ENCODE measurements at places on chromosomes 7 and 10.

- DNase-seq: no peak
Observed at GRCh38 chr7:121957626-121958025, 84.7 kb downstream of the PTPRZ1 start.

- DNase-seq: no peak
Observed at GRCh38 chr7:29330136-29330535, 135.6 kb downstream of the CHN2 start.

DNA sequence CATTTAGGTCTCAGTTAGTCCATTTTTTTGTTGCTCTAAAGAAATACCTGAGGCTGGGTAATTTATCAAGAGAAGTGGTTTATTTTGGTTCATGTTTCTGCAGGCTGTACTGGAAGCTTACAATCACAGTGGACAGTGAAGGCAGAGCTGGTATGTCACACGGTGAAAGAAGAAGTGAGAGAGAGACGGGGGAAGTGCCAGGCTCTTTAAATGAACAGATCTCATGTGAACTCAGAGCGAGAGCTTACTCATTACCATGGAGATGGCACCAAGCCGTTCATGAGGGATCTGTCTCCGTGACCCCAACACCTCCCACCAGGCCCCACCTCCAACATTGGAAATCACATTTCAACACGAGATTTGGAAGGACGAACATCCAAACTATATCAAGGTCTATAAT is 18.9 kb upstream of the PNLIPRP3 start:
- DNase-seq: no peak

- DNase-seq: no peak
Observed at GRCh38 chr7:115004121-115004520, 82.2 kb downstream of the MDFIC start.

GRCh38 chr7:23298141-23298881 is 828 bp upstream of the MALSU1 start:
- no peak for DNase-seq

DNA sequence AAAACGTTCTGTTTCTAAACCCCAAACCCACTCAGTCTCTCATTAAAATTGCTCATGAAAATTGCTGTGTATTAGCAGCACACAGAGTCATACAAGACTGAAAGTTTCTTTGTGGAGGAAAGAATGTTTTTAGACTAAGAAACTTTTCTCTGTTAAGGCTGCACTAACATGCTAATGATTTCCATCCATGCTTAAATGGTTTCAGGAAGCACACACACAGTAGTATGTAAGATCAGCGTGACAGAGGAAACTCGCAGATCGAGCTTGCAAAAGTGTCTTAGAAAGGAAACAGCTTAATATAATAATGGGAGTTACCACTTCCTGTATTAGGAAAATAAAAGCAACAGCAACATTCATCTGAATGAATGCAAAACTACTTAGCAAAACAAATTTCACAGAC is 112.7 kb downstream of the ICA1 start:
- DNase-seq: no peak

DNA sequence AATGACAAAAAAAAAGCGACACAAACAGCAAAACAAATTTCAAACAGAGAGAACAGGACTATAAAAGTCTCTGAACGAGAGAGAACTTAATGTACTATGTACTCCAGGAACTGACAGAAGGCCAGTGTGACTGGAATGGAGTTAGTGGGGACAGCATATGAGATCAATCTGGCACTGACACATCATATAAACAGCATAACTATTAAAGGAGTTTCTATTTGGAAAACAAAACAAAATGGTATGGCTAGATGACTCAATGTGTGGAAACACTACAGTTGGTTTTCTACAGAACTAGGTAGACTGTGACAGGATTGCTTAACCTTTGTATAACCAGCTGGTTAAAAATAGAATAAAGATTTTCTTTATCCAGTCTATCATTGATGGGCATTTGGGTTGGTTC is 232.9 kb upstream of the KAT6B start:
- no peak for DNase-seq

DNA sequence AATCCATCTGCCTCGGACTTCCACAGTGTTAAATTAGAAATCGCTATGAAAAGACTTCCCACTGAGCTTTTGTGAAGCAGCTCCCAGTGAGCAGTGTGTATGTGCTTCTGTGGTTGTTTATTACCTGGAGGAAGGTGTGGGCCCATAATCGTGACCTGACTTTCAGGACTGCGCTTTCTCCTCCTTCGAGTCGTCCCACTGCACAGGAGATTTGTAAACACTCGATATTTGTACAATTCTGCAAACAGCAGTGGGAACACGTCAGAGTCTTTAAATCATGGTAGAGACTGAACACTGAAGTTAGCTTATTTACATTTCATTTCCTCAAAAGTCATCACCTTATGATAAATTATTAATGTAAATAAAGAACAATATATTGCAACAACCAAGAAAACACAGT is 171.4 kb downstream of the ITGA8 start:
- DNase-seq: no peak

DNA sequence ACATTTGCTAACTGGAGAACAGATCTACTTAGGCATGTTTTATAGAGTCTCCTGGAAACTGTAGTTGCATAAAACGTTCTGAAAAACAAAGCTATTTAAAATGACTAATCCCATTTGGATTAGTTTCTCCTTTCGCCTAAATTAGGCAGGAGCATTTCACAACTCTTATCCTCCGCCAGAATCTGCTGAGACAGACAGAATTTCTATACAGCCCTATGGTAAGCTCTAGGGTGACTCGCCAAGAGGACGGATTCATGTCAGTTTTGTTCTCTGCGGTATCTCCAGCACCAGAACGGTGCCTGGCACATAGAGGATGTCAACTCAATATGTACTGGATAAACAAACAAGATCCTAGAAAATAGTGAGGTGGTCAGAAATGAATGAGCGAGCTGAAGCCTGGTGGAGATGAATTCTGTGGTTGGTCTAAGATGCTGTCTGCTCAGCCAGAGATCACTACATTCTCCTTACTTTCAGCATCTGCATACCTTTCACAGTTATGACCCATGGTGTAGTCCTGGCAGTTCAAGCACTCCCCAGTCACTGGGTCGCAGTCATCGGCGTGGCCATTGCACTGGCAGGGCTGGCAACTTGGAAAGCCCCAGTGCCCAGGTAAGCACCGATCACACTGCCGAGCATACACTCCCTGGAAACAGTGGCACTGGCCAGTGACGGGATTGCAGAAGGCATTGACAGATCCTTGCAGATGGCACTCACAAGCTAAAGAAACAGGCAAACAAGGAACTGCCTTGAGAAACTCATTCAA is 44.0 kb downstream of the LAMB1 start:
- no peak for DNase-seq

DNA sequence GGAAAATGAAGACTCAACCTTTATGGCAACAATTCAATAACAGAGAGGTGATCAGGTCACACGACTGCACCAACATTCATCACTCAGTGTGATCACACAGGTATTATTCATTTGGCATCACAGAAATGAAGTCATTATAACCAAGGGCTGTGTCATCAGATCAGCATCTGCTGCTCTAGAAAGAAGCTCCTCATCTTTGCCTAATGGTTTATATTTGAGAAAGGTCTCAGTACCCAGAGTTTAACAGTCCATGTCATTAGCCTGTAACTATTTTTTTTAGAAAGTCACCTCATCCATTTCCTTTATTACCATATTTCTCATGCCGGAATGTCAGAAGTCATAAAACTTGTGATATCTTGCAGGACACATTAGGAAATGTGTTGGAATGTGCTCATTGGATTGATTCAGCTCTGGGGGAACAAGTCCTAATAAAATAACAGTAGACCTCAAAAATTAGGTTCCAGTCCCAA is 45.1 kb upstream of the PRKG1 start:
- no peak for DNase-seq

DNA sequence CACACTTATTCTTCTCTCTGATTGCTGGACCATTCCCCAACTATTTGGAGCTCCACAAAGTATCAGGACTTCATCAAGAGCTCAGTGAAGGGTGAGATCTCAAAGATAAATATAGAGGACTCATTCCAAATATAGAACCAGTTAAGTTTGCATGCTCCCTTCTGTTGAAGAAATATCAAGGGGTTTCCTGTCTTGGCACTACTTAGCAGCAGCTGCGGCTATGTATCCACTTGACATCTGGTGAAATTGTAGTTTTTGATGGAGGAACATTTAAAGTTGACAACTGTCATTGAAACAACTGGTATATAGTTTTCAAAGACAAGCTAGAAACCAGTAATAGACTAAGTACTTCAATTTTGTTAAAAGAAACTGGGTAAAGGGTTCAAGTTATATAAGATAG is 1.0 kb upstream of the SPAG6 start:
- no peak for DNase-seq

GRCh38 chr7:42137941-42138340 is 99.1 kb downstream of the GLI3 start:
- DNase-seq: no peak

- DNase-seq: no peak
Observed at GRCh38 chr7:36115448-36116321, 37.4 kb upstream of the EEPD1 start.

GRCh38 chr7:767941-768731 is 41.1 kb upstream of the PRKAR1B start:
- no peak for DNase-seq

GRCh38 chr7:54995610-54996363 is 23.0 kb upstream of the EGFR start:
- no peak for DNase-seq

GRCh38 chr10:131350660-131351059 is 39.1 kb upstream of the TCERG1L start:
- DNase-seq: no peak

DNA sequence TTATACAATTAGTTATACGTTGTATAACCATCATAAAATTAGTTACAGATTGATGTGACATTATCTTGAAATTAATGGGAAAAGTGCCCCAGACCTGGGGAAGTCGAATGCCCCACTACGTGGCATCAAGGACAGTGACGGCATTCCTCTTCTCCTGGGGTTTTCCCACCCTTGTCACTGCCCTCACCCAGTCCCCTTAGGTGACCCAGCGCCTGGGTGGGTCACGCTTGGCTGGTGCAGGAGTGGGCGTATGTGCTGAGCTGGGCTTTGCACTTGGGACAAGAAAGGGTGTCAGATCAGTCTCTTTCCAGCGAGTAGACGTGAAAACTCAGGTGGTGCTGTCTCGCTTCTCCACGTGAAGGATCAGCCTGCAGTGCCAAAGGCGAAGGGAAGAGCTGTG is 7.6 kb downstream of the FOXK1 start:
- no peak for DNase-seq

GRCh38 chr7:155412416-155413253 is 45.3 kb upstream of the EN2 start:
- peak; percentile 57 for DNase-seq

DNA sequence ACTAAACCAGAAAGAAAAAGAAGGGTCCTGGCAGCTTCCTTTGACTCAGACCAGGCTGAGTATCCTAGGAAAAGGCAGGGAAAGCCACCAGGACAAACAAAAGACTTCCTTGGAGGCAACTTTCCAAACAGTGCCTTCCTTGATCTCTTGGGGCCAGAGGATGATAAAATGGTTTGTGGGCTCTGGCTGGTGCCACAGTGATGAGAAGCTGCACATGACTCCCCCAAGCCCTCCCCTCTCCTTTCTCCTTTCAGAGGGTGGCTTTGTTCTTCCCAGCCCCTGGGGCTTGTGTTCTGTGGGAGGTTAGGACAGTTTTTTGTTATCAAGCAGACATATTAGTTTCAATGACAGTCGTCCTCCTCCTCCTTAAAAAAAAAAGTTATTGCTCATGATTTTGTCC is 183.2 kb downstream of the SEM1 start:
- DNase-seq: no peak

- DNase-seq: no peak
Observed at GRCh38 chr7:114160925-114161324, 242.1 kb upstream of the PPP1R3A start.

DNA sequence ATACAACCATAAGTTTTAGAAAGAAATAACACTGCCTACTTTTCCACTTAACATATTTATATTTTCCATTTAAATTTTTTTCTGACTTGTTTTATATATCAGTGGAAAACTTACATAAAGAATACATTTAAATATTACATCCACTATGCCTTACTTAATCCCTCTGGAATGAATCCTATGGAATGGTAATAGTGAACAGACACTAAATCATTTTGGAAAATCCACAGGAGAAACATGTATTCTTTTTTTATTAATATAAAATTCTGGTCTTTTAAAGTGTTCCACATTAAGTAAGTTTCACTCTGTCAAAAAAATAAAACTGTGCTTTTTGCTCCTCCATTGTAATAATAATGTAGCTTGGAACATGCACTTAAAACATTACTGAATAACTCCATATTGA is 236.8 kb upstream of the LRRN3 start:
- no peak for DNase-seq

DNA sequence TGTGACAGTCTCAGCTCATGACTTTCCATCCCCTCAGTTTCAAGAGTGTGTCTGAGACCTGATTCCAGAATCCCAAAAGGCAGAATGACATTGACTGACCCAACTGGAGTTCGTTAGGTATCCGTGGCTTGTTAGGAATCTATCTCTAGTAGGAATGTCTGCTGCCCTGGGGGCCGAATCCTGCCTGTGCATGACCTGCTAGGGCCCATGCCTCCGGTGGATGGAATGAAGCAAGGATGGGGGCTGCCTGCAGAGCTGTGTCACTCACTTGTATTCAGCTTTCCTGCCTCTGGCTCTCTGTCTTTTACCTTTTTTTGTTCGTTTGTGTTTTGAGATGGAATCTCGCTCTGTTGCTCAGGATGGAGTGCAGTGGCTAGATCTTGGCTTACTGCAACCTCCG is 129.5 kb downstream of the SDK1 start:
- no peak for DNase-seq

GRCh38 chr10:77526868-77527617 is 110.6 kb downstream of the KCNMA1 start:
- DNase-seq: no peak

GRCh38 chr10:33612116-33612515 is 277.6 kb upstream of the NRP1 start:
- DNase-seq: no peak

DNA sequence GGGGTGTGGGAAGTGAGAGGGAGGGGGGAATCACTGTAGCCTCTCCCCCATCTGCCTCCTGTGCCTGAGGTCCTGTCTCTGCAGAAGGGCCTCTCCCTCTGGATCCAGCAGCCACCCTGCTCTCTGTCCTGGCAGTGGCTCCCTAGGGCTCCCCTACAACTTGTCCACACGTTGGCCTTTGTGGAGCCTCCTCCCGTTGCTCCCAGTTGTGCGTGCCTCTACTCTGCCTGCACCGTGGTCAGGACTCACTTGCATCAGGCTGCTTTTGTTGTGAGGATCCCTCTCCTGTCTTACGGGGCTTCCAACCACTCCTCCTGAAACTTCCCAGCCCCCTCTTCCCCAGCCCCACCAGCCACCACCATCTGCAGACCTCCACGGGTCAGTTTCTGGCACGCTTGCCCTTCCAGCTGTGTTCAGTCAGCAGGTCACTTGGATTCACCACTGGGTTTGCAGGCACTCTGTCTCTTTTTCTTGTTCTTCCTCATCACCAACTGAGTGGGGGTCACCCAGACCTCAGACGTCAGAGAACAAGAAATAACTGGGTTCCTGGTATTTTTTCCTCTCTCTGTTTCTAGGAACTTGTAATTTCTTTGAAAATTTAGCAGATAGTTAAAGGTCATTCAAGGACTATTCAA is 62.3 kb downstream of the RAMP3 start:
- no peak for DNase-seq

DNA sequence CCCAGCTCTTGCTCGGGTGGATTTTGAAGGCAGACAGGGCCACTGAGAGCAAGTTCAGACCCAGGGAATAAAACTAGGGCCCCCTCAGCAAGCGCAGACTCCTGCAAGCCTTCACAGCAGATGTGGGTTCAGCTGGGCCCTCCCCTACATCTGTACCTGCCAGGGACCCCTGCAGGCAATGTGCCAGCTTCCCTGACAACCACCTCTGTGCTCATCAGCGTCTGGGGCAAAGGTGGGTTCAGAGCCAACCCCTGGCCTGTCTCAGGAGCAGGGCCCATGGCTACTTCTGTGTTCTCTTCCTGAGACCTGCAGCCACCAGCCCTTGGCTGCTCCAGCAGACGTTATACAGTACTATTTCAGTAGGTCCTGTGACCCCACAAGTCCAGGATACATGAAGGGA is 189.5 kb downstream of the DIP2C start:
- no peak for DNase-seq

Measured in erythroblast (primary cell).